ENCODE measurements at places on chromosomes 5 and 9. TPM values are rescaled to one million over a fixed set of nuclear protein-coding genes. Genes with fewer than 3 reads are reported as not detected.
A peak's percentile ranks its signal among the peaks of the same experiment; 100 is the strongest.

AGXT2 gene
- not detected for total RNA-seq

GRM6 gene
- total RNA-seq: not detected

MEF2C gene
- total RNA-seq: 0.60 TPM

PCDHGA9 gene
- total RNA-seq: not detected

EIF4EBP3 gene
- total RNA-seq: 12.7 TPM

ZDHHC11B gene
- 14.8 TPM for total RNA-seq

PCA3 gene
- not detected for total RNA-seq

GCNT1 gene
- total RNA-seq: 0.53 TPM

OTULINL gene
- total RNA-seq: 60.9 TPM

ANKRD34B gene
- not detected for total RNA-seq

DNA sequence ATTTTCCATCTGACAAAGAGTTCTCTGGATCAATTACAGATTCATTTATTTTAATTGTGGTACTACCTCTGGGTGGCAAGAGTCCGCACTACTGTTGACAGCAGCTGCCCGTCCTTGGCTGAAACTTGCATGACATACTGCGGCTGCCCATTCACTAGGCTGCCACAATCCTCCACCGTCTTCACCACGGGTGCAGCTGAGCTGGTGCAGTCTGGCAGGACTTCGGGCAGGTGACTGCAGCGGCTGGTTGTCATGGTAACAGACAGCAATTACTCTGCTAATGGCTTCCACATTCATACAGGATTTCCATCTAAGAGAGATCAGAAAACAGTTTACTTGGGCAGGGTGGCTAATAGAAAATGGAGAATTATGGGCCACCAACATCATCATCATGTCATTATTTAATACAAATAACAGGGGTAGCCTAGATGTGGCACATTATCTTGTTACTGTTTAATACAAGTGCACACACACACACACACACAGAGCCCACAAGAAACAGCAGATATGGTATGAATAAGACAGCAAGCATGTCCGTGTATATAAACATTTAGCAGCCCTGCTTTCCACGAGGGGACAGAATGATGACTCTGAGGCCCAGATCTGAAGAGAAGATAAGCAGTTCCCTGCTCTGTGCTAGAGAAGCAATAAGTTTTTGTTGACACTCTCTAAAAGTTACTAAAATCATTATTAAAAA lies 112.3 kb downstream of the MARCHF3 start:
- no peak for DNase-seq

DNA sequence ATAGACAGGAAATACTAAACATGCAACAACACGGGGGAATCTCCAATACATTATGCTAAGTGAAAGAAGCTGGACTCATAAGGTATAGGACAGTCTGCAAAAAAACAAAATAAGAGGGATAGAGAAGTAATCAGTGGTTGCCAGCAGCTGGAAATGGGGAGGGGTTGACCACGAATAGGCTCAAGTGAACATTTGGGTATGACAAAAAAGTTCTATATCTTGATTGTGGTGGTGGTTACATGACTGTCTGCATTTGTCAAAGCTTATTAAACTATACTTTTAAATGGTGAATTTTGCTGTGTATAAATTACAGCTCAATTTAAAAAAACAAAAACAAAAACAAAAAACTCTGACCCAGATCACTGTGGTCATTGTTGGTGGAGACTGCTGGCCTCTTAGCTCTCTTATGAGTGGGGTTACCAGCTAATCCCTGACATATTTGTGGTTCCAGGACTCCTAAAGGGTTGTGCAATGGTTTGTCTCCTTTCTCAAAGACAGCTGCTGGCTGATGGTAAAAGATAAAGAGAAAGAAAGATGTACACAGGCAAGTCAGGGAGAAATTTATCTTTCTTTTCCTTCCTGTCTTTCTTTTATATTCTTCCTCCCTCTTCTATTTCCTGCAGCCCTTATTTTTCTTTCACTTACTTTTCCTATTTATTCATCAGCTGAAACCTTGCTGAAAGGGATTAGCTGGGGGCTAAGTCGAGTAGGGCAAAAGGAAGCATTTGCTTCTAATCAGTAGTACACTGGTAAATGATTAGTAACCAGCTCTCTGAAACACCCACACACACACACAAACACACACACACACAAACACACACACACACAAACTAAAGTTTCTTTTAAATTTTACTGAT lies 42.6 kb upstream of the APC start:
- no peak for DNase-seq

GRCh38 chr5:174307031-174307408 lies 261.5 kb downstream of the NSG2 start:
- no peak for DNase-seq

- no peak for DNase-seq
These were observed 127.7 kb upstream of the PIK3R1 start for GRCh38 chr5:68087866-68088265.

DNA sequence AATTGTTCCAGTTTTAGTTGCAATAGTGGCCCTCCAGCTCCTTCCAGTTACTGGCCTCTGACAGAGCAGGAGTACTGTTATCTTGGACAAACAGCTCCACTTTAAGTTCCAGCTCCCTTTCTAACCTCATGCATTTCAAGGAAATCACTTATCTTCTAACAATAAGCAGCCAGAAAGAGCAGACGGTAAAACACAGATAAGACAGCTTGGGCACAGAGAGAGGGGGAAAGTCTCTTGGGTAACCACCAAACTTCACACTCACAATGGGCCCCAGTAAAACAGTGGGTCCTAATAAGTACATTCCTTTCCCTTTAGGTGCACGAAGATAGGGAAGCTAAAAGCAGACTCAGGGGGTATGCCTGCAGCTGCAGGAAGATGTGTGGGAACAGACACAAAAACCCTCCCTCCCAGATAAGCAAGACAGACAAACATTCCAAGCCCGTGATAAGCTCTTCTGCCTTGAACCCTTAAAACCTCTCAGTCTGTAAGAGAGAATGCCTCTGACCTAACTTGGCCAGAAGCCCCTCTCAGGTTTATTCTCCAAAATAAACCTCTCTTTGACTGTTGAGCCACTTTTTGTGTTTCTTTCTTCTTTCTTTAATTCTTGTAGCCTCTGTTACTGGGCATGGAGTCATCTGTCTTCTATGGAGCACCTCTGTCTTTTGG lies 30.8 kb downstream of the OR1J1 start:
- no peak for DNase-seq

- DNase-seq: no peak
These were observed 369.0 kb downstream of the ACTL7B start for GRCh38 chr9:108486831-108487230.

GRCh38 chr9:115628426-115628825 lies 510.5 kb upstream of the TNC start:
- no peak for DNase-seq

- DNase-seq: no peak
These were observed 92.1 kb downstream of the LMNB1 start for GRCh38 chr5:126869005-126869451.

- no peak for DNase-seq
These were observed 92.0 kb upstream of the ERCC6L2 start for GRCh38 chr9:95783426-95783975.

DNA sequence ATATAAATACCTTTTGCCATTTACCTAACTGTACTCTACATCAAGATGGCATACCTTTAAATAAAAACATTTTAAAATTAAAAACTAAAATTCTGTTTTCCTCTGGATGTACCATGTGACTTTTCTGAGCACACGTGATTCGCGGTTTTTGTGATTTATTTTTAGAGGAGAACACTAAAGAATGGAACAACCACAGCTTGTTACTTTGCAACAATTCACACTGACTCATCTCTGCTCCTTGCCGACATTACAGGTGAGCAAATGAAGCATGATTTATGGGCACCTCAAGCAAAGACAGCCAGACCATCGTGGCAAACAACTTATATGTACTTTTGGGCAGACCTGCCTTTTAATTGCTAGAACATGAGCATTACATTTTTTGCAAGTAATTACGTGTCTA lies 61.3 kb downstream of the GDA start:
- no peak for DNase-seq

DNA sequence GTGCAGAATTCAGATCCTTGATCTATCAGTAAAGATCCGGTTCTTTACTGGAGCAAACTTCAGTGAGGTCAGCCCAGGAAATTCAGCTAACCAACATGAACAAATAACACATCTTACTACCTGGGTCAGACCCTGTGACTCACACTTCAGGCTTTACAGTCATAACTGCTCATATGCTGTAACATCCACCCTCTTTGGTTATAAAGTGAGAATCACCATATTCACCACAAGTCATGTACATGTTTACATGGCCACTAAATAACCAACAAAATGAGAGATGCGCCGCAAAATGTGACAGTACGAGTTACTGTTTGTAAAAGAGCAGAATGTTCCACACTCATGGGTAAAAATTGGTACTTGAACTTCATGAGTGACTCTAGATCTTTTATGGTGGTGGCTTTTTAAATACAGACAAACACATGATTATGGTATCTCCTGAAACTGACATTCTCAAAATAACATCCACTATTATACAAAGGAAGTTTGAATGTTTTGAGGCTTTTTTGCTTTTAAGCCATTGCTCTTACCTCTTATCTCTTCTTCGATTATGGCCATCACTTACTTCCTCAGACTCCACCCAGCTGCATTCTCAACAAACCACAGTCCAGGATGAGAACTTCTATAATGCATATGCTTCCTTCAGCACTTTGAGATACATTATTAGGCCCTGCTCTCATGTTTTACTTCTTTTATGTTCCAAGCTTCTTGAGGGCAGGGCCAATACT lies 516.6 kb downstream of the RAB3C start:
- peak; percentile 8 for DNase-seq

DNA sequence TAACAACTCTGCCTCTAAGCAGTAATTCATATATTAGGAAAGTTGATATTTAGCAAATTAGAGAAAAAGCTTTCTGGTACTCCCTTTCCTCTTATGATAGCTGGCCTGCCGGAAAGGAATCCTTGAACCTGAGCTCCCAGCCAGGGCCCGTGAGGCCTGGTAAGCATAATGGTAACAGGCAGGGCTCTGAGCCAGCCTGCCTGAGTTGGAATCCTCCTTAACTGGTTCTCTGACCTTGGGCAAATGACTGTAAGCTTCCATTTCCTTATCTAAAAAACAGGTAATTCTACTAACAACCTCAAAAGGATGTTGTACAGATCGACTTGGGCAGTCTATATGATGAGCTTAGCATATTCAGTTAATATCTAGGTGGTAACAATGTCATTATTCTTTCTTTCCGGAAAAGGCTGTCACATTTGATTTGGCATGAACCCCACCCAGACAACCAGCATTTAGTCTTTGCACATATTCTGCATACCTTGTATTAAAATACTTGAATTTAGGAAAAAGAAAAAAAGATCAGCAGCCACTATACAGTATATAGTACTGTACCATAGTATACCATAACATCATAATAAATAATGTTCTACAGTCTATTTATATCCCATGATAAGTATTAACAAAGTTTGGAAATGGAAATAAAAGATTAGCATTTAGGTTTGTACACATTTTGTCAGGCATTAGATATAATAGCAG lies 55.7 kb upstream of the MAP3K1 start:
- no peak for DNase-seq

GRCh38 chr5:2129568-2130272 lies 247.0 kb upstream of the IRX4 start:
- no peak for DNase-seq

DNA sequence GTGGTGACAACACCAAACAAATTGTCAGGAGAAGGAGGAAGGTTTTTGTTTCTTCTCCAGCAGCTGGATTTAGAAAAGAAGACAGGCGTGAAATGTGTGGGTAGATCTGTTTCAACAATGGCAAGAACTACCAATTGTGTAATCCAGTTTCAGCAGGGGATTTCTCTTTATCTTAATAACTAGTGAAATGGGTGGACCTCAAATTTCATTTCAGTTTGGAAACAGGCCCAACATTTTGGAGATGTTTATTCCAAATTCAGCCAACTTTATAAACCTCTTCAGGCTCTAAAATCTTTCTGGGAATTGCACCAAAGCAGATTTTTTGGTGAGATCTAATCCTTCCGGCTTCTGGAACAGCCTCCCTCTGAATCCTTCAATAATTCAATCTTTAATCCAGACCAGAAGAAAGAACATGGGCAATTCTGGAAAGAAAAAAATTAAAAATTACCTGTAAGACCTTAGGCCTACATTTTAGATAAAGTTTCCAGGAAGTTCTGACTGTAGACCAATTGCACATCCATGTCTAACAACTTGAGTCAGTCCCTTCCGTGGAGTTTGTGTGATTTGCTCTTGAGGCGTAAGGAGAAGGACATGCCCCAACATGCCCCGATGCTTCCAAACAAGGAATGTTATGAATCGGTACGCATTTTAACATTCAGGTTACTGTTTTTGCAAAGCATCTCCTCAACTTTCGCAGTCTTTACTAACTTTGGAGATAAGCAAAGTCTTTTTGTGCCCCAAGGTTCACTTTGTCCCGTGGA lies 423.6 kb downstream of the IRX1 start:
- DNase-seq: no peak

GRCh38 chr5:14265570-14265969 lies 122.4 kb downstream of the TRIO start:
- no peak for DNase-seq

- DNase-seq: no peak
These were observed 83.7 kb upstream of the FCN2 start for GRCh38 chr9:134796882-134797281.

- DNase-seq: no peak
These were observed 8.8 kb downstream of the RXRA start for GRCh38 chr9:134335061-134335460.

GRCh38 chr5:150082889-150083288 lies 3.5 kb downstream of the CSF1R start:
- no peak for DNase-seq

DNA sequence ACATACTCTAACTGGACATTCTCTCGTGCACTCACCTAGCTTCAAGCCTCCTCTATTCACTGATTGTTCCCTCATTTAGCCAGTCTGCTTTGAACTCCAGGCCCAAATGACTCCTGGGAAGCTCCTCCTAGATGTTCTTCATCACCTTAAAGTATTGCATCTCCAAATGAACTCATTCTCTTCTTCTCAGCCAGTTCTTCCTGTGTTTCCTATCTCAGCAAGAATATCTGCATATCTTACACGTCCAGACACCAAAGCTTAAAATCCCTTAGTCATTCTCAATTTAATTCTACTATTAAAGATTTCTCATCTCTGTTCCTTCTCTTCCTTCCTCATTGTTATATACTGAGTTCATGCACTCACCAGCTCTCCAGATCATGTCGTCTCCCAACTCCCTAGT lies 118.6 kb upstream of the DAB2 start:
- DNase-seq: no peak

DNA sequence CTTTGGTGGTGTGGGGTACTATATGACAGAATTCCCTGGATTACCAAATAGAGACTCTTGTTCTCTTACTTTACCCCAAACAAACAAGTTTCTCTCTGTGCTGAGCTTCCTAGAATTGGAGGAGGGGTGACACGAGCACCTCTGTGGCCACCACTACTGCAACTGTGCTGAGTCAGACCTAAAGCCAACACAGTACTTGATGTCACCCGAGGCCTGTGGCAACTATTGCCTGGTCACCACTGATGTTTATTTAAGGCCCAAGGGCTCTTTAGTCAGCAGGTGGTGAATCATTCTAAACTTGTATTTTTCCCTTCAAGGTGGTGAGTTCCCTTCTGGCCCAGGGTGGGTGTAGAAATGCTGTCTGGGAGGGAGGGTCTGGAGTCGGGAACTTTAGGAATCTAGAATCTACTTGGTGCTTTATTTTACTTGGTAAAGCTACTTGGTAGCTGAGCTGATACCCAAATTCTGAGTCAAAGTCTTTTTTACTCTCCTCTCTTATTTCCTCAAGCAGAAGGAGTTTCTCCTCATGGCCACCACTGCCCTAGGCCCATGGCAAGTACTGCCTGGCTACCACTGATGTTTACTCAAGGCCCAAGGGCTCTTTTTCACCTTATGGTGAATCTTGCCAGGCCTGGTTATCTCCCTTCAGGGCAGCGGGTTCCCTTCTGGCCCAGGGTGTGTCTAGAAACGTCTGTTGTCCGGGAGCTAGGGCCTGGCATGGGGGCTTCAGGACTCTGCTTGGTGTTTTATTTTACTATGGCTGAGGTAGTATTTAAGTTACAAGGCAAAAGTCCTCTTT lies 9.8 kb downstream of the LURAP1L start:
- DNase-seq: no peak
